ENCODE measurements at places on chromosomes 1 and 21. TPM values are rescaled to one million over a fixed set of nuclear protein-coding genes. Genes with fewer than 3 reads are reported as not detected.

DNA sequence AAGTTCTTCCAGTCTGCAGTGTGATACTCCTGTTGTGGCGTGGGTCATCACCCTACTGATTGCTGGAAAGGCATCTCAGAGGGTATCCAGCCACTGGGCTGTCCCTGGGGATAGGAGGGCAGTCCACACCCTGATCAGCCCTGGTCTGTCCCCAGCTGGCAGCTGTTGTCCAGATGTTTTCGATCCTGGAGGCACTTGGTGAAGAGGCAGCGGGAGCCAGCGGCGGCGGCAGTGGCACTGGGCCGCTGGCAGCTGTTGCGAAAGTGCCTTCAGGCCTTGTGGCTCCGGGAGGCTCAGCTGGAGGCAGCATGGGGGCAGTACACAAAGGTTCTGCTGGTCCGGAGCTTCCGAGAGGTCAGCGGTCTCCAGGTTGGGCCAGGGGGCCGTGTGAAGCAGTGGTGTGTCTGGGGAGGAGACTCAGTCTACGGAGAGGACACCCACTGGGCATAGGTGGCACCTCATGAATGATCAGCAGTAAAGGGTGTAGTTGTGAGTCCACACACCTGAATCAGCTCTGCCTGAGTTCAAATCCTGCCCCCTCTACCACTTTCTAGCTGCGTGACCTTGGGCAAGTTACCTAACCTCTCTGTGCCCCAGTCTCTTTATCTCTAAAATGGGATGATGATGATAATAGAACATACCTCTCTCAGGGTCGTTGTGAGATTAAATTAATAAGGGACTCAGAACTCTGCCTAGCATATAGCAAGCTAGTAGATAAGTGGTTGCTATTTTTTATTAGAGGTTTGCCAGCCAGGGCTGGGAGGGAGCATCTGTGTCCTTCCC lies 6.1 kb downstream of the C1orf167 start:
- DNase-seq, result no peak

GRCh38 chr1:192476802-192477298 lies 98.7 kb upstream of the RGS1 start:
- no peak for DNase-seq

- DNase-seq, result no peak
These were observed 1.8 kb upstream of the KRTAP10-12 start for GRCh38 chr21:44695184-44695583.

GRCh38 chr1:17188889-17189631 lies 15.9 kb upstream of the PADI1 start:
- DNase-seq, result no peak

GRCh38 chr1:61284936-61285335 lies 202.6 kb downstream of the NFIA start:
- DNase-seq, result no peak

GRCh38 chr1:235858766-235859165 lies 7.9 kb downstream of the LYST start:
- no peak for DNase-seq

DNA sequence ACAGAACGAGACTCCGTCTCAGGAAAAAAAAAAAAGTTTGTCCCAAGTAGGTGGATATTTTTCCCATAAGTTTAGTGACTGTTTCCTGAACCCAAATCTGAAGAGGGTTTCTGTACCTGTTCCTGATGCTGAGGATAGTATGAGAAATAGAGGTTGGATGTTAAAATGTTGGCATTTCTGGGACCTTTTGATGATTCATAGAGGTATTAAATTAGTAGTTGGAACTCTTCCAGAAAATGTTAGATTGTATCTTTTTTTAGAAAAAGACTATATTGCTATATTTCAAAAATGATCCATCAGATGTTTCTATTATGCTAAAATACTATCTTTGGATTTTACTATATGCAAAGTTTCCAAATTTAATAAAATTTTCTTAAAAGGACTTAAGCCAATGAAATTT lies 2.9 kb upstream of the CENPL start:
- no peak for DNase-seq

DNA sequence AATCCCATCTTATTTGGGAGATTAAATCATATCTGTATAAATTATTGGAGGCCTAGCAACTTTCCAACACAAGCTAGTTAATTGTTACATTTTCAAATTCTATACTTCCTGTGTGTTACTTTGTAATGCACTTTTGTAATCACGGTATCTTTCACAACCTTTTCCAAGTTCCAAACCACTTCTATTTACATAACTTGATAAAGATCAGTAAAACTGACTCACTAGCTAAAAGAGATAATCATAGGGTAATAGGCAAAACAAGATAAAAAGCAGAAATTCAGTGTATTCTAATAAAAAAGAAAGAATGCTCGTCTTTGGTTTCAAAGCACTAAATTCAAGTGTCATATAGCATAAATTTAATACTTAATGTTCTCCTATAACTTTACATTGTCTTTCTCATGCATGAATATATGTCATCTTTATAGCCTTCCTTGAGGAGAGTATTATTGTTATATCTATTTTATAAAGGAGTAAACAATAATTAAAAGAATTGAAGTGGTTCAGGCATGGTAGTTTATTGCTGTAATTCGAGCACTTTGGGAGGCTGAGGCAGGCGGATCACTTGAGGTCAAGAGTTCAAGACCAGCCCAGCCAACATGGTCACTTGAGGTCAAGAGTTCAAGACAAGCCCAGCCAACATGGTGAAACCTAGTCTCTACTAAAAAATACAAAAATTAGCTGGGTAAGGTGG lies 66.4 kb downstream of the RGS13 start:
- no peak for DNase-seq

GRCh38 chr1:231808990-231809389 lies 182.4 kb downstream of the DISC1 start:
- no peak for DNase-seq

GRCh38 chr1:195745189-195746010 lies 862.8 kb downstream of the KCNT2 start:
- DNase-seq, result no peak

DNA sequence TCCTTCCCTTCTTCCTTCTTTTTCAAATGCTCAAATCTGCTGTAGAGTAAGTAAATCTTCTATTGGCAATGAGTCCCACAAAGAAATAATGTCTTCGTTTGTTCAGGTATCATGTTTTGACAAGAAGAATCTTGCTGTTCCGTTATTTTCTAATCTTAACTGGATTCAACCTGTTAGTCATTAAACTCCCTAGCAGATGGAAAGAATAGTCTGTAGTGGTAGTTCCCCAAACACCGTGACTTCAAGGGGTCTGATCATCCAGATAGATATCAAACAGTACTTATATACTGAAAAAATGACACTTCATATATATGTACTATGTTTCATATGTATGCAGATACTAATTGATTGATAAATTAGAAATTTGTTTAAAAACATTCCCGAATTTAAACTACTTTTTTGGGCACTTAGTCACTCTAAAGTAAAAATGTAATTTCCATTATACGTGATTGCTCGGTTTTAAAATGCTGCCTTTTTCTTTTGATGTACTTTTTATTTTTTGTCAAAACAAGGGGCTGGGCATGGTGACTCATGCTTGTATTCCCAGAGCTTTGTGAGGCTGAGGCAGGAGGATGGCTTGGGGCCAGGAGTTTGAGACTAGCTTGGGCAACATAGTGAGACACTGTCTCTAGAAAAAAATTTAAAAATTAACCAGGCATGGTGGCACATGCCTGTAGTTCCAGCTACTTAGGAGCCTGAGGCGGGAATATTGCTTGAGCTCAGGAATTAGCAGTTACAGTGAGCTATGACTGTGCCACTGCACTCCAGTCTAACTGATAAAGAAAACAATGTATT lies 335.7 kb upstream of the SNX7 start:
- no peak for DNase-seq

DNA sequence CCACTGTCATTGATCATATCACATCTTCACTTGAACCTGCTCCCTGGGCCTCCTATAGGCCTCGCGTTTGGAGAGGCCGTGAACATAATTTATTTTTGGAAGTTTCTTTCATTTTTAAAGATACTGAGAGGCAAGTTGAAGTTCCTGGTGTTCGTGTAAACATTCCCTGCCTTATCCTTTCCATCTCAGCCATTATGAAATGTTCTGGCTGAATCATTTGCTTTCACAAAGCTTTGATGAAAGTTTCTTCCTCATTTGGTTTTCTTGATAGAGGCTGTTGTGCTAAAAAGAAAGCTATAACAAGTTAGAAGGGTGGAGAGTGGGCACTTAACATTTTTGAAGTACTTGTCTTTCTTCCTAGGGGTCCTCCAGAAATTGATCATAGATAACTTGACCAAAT lies 15.5 kb downstream of the CAMTA1 start:
- no peak for DNase-seq

DNA sequence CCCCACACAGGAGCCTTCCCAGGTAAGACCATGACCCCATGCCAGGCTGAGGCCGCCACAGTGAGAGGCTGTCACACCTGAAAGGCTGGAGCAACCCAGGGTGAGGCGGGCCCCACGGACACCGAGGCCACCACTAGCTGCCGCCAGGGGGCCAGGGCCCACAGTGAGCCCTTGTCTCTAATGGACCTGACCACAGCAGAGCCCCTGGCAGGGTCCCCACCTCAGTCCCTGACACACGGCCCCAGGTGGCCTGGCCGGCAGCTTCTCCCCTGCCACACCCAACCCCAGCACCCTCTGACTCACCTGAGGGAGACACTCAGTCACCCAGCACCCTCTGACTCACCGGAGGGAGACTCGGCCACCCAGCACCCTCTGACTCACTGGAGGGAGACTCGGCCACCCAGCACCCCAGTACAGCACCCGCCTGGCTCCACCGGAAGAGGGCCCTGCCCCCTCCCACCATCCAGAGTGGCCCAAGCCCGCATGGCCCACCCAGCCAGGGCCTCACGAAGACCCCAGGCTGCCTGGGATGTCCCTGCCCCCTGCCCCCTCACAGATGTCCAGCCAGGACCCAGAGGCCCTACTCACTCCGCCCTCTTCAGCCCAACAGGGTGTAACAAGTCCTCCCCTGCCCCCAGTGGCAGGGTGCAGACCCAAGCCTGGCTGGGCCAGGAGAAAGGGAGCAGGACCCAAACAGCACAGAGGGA lies 4.4 kb downstream of the DVL1 start:
- DNase-seq, result no peak

DNA sequence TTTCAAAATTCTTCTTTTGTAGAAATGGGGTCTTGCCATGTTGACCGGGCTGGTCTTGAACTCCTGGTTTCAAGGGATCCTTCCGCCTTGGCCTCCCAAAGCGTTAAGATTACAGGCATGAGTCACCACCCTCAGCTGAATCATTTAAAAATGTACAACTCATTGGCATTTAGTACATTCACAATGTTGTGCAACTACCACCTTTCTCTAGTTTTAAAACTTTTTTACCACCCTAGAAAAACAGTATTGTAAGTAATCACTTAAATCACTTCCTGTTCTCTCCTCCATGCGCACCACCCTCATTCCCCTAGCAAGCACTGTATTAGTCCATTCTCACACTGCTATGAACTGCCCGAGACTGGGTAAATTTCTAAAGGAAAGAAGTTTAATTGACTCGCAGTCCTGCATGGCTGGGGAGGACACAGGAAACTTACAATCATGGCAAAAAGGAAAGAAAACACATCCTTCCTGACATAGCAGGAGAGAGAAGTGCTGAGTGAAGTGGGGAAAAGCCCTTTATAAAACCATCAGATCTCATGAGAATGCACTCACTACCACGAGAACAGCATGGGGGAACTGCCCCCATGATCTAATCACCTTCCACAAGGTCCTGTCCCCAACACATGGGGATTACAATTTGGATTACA lies 14.4 kb upstream of the THEM5 start:
- no peak for DNase-seq

DNA sequence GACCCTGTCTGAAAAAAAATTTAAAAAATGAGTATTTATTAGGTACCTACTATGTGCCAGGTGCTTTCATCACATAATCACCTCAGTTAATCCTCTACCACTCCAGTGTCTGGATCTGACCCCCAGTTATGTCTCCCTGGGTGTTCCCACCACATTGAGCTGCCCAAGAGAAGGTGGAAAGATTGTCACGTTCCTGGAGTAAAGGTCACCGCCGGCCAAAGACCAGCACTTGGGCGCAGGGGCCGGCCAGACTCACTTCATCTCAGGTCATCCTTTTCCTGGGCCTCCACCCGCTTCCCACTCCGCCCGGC lies 714 bp downstream of the PYCR2 start:
- DNase-seq, result no peak

DNA sequence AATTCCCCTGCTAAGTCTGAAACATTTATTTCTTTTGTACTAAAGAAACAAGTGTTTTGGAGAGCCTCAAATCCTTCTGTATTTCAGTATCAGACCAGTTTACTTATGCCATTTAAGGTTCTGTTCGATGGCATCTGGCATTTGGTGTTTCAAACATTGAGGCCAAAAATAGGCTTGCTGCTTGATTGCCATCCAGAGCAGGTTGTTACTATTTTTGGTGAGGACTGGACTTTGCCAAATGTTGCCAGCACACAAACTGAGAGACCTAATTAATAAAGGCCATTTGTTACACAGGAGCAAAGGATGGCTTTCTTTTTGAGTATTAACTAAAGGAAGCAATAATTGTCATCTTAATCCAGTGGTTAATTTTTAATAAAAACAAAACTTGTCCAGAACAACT lies 26.2 kb downstream of the VPS45 start:
- DNase-seq, result no peak

GRCh38 chr1:206705191-206705590 lies 20.5 kb downstream of the MAPKAPK2 start:
- DNase-seq, result no peak

The HTR6 gene
- 0.22 TPM for total RNA-seq

The TRIM67 gene
- total RNA-seq, result 13.8 TPM

The SNRPE gene
- 99.6 TPM for total RNA-seq

The ANKRD65 gene
- total RNA-seq, result 6.7 TPM

The CREB3L4 gene
- 4.3 TPM for total RNA-seq
